ENCODE measurements at places on chromosomes 4 and X.

DNA sequence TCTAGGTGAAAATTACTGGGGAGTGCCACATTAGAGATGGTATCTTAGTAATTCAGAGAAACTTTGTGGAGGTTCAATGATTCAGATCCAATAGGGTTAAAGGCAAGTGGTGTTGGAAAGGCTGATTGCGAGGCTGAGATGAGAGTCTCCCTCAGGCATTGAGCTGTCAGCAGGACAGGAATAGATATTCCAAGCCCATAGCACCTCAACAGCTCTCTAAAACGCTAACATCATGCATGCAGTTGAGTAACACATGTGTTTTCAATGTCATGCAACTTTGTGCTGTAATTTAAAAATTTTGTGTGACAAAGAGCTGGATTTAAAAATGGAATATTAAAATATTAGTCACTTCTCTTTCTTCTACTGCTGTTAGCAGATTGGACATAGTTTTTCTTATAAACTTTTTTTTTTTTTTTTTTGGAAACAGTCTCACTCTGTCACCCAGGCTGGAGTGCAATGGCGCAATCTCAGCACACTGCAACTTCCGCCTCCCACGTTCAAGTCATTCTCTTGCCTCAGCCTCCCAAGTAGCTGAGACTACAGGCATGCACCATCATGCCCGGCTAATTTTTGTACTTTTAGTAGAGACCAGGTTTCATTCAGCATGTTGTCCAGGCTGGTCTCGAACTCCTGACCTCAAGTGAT is 173.5 kb upstream of the C1QTNF7 start:
- DNase-seq: no peak

- DNase-seq: no peak
Observed at GRCh38 chrX:39491548-39492297, 606.0 kb downstream of the BCOR start.

DNA sequence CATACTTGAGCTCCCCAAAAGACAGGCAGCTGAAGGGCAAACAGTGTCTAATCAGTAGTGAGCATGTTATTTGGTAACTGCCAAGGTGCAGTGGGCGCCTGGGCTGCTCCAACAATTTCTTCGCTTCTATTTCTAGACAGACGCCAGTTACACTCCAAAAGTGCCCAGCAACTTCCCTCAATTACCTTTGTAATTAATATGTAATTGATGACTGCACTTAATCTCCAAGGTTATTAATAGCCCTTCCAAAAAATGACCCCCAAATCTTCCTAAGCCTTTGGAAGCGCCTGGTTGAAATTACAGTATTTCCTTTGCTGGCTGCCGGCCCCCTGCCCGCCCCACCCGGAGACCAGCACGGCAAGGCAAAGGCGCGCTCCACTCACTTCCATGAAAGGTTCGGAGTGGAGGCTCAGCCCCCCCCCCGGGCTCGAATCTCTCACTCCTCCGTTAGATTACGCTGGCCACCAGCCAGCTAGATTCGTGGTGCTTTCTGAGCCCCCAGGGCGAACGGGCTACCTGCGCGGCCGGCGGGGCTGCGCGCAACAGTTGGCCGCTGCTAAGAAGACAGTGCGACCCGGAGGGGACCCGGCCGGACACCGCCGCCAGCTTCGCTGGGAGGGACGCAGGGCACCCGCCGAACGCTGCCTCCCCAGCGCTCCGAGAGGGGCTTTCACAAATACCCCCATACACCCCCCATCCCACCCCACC is 1.9 kb downstream of the GPC4 start:
- DNase-seq: no peak

GRCh38 chr4:141657550-141658250 is 21.3 kb downstream of the IL15 start:
- DNase-seq: no peak

DNA sequence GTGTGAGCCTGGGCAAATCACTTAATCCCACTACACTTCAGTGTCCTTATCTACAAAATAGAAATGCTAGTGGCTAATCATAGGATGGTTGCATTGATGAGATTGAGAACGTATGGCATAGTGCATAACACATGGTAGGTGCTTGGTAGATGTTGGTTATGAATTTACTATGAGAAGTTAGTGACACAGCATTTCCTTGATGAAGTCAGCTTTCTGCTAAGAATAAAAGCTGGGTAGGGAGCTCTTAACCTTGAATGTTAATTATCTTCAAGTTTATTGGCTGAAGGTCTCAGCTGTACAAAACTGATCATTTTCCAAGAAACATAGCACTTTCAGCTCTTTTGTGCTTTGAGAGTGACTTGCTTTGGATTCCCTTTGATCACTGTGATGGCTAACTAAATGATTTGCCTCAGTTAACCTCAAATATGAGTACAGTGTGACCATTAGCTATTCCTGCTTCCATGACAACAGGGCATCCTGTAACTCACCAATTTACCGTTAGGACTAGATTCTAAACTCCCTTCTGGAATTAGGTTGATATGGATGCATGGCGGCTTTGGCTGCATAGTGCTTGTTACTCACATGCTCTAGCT is 17.8 kb downstream of the PDK3 start:
- no peak for DNase-seq

DNA sequence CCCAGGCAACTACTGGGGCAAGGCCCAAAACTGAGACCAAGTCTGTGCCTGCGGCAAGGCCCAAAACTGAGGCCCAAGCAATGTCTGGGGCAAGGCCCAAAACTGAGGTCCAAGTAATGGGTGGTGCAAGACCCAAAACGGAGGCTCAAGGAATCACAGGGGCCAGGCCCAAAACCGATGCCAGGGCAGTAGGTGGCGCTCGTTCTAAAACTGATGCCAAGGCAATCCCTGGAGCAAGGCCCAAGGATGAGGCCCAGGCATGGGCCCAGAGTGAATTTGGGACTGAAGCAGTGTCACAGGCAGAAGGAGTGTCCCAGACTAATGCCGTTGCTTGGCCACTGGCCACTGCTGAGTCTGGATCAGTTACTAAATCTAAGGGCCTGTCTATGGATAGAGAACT is 2.7 kb downstream of the GPRASP2 start:
- no peak for DNase-seq

DNA sequence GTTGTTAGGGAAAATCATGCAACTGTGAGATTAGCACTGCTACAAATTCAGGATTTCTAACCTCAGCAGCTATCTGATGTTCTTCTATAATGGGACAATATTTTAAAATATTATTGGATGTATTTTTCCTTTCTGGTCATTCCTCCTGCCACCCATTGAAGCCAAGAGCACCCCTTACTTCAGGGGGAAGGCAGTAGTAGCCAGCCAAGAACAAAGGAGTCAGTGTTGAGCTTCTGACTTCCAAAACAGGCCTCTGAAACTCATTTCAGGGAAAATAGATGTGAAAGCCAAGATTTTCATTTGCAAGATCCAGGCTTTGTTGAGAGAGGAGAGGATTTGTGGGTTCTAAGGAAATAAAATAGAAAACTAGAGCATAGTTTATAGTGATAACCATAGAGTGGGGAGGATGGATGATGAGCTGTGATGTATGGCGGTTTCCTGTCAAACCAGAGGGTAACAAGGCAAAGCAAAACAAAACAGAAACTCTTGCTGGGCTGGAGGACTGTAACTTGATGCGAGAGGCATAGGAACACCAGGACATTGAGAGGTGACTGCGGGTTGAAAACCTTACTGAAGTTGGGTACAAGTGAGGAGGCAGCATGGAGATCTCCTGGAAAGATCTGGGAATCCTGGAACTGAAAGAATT is 173.7 kb upstream of the LEF1 start:
- DNase-seq: no peak

DNA sequence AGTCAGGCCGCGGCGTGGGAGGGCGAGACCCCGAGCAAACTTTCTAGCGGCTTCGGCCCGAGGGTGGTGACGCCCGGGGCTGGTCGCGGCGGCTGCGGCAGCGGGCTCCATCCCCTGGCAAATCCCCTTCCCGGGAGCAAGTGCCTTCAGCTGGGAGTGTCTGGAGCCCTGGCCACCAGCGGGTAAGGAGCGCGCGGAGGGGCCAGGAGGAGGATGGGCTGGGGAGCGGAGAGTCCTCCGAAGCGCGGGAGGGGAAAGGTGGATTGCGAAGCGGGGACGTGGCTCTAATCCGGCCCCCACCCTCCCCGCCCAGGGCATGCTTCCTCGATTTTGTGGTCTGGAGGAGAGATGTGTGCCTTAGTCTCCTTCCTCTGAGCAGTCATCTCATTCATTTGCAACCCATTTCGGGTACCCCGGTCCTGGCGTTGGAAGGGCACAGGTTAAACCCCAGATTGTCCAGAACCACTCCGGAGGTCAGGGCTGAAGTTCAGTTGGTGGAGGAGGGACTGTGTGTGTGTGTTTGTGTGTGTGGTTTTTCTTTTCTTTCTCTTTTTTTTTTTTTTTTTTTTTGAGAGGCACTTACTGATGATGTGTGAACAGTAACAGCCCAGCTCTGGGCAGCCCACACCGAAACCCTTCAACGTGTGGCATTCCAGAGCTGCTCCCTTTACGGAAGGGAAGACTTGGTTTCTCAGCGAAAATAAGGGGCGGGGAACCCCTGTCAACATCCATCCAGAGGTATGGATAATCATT is 516 bp downstream of the SGMS2 start:
- DNase-seq: peak; percentile 19

- DNase-seq: no peak
Observed at GRCh38 chr4:87978681-87979080, 3.2 kb downstream of the SPP1 start.

DNA sequence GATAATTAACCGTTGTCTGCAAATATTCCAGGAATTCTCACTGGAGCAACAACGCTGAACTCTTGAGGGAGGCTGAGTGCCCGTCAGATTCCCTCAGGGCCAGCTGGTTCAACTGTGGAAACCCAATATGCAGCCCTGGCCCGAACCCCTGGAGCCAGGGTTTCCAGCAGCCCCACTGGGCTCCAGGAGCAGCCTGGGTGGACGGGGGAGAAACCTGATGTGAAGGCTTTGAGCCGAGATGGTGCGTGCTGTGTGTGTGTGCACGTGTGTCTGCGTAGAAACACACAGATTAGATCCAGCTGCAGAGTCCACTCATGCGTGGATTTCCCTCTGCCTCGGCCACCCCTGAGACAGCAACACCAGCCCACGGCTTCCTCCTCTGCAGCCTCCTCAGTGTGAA is 19.4 kb upstream of the SLC25A6 start:
- no peak for DNase-seq

DNA sequence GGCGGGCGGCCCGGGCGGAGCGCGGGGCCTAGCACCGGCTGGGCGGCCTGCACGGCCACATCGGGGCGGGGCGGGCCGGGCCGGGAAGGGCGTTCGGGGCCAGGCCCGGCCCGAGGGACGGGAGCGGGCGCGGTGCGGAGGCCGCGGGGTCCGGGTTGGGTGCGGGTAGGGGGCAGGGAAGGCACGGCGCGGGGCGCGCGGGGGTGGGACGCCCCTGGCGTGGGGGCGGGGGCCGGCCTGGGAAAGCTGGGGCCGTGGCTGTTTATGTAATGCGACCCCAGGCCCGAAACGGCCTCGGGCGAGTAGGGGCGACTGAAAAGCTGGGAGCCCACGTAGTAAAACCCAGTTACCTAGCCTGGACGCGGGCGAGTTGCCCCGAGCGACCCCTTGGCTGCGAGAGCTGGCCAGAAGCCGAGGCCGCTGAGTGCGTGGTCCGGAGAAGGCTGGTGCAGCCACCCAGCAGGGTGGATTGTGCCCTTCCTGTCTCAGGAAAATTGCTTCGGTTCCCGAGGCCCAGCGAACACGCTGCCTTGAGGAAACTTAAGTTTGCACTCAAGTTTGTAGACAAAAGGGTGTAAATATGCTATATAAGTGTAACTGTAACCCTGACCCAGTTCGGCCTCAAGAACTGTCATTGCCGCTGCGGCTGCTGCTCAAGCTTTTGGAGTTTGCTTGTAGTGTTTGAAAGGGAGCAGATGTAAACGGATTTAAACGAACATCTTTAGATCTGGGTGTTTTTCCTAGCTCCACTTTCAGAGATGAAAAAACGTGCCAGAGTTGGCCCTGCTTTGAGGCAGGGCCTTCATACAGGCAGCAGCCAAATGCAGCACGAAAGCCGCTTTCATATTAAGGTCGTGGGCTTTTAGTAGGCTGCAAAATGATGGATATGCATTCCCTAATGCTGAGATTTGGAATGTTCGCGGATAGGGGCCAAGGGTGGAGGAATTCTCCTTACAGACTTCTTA is 674 bp downstream of the SEC24B start:
- DNase-seq: no peak

DNA sequence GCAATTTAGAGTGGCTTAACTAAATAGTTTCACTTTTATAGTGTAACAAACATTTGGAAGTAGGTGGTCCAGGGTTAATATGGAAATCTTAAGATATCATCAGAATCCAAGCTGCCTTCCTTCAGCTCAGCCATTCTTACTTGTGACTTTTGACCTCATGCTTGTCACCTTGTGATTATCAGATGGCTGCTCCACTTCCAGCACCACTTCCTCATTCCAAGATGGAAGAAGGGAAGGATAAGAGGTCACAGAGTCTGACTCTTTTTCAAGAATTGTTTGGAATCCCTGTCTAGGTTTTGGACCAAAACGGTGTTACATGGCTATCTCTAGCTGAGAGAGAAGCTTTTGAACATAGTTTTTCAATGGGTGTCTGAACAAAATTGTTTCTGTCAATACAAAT is 39.9 kb downstream of the MTTP start:
- DNase-seq: no peak

DNA sequence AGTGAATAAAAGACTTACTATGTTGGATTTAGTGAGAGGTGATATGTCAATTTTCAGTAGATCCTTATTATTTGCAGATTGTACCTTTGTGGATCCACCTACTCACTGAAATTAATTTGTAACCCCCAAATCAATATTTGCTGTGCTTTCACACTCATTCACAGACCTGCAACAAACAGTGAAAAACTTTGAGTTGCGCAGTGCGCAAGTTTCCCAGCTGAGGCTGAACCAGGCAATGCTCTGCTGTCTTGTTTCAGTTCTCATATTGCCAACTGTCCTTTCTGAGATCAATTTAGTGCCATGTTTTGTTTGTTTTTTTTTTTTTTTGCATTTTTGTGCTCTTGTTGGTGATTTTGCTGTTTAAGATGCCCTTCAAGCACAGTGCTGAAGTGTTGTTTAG is 40.8 kb upstream of the LEF1 start:
- no peak for DNase-seq

DNA sequence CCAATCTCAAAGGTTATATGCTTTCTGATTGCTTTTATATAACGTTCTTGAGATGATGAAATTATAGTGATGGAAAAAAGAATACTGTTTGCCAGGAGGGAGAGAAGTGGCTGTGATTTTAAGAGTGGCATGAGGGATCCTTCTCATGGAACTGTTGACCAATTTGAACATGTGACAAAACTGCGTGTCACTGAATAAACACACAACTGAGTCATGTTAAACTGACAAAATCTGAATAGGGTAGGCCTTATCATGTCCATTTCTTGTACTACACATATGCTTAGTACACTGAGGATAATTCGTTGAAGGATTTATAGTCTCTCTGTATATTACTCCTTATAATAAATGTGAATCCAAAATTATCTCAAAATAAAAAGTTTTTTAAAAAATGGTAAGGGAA is 22.2 kb upstream of the HSPA4L start:
- DNase-seq: no peak
